Omental fat pad (tissue), 4 donors: ENCODE measurements at places on chromosomes 12 and 14. TPM values are rescaled to one million over a fixed set of nuclear protein-coding genes. Genes with fewer than 3 reads are reported as not detected.

Gene SLC17A8
- total RNA-seq: not detected

Gene TSHR
- total RNA-seq: 0.36 TPM

GRCh38 chr14:24840204-24840893 lies 206.4 kb upstream of the GZMB start:
- DNase-seq: no peak

DNA sequence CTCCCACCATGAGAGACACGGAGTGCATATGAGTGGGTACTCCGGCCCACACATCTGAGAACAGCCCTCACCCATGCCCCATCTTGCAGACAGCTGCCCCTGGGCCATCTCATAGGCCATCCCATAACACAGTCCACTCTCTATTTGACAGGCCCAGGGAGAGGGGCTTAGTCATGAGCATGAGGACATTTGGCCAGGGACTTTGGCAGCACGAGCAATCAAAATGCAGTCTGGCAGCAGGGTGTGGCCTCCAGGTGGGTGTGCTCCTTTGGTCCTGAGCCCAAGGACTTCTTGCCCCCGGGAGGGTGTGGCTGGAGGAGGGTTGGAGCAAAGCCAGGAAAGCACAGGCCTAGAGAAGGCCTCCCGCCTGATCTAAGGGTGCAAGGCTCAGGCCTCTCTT lies 25.6 kb downstream of the EMP1 start:
- no peak for DNase-seq

DNA sequence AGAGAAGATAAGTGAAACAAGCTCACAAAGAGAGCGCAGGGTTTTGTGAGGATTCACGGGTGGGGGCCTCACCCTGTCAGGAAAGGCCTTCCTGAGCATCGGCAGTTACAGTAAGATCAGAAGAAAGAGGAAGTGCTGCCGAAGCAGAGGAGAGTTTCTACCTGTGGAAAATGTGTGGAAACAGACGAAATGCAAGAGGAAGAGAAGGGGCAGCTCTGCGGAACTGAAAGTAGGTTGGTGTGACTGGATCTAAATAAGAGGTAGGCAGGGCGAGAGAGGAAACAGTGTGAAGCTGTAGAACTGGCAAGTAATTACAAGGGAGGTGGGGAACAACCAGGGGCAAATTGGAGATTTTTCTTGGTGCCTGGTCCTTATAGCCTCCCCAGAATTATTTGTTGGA lies 2.6 kb downstream of the GPR68 start:
- no peak for DNase-seq

DNA sequence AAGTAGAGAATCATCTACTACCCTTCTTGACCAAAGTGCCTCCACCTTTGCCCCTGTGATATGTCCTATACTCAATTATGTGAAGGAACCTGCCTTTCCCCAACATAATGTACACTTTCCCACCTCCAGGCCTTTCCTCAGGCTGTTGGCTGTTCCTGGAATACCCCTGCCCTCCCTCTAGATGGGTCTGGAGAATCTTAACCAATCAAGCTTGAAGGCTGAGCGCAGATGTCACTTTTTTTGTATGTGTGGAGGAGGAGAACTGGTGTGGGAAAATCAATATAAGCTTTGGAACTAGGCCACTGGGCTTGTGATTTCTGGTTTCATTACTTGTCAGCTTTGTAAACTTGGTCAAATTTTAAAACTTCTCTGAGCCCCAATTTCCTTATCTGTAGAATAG lies 4.7 kb downstream of the BMAL2 start:
- DNase-seq: no peak

DNA sequence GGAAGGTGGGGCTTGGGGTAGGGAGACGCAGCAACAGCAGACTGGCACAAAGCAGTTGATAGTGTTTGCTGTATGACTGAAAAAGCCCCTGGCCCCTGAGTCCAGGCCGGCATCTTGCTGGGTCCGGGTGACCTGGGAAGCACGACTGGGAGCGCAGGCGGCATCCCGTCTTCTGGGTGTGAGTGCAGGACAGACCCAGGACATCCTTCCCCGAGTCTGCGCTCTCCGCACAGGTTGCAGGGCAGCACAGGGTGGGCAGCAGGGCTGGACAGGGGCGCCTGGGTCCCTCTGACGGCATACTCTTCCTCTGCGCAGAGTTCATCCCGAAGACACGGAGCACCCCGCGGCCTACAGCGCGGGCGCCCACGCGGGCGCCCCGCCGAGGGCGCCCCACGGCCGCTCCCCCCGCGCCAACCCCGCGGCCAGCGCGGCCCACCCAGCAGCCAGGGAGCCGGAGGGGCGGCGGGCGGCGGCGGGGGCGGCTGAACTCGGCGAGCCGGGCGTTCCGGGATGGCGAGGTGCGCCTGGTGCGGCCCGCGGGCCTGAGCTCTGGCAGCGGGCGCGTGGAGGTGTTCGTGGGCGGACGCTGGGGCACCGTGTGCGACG lies 9.2 kb upstream of the CYP46A1 start:
- no peak for DNase-seq
